Right kidney (tissue), 9 donors: ENCODE measurements at places on chromosomes 11 and 22.

GRCh38 chr22:47151064-47151463 lies 388.6 kb downstream of the TBC1D22A start:
- DNase-seq: no peak

GRCh38 chr11:1727096-1727690 lies 23.2 kb downstream of the IFITM10 start:
- no peak for DNase-seq

- no peak for DNase-seq
These were observed 156.5 kb upstream of the ZC3H12C start for GRCh38 chr11:109936661-109937180.

DNA sequence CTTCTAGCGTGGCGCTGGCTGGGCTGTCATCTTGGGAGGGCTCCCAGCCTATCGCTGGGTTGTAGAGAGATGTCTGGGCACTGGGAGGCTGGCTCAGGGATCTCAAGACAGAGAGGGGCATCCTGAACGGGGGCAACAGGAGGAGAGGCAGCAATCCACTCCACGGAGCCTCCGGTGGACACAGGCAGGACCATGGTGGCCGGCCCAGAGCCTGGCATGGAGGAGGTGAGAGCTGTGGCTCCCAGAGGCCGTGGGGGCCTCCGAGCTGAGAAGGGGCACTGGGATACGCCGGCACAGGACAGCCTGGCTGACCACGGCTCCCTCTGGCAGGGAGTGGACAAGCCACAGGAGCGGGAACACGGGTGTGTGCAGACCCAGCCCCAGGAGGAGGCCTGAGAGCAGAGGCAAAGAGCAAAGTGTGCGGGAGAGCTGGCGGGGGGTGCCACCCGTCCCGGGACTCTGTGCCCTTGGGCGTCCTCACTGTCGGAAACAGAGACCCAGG lies 9.1 kb downstream of the MRGPRF start:
- DNase-seq: no peak

DNA sequence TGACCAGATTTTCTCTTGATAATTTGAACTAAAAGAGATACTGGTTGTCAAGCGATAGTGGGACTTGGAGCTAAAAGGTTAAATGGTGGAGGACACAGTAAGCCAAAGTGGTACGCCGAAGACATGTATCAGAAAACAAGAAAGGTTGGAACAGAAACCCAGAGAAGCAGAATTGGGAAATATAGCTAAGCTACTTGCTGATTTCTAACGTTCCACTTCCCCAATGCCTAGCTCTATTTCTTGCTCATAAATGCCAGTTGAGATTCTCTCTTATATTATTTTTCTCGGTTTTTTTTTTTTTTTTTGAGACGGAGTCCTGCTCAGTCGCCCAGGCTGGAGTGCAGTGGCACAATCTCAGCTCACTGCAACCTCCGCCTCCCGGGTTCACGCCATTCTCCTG lies 12.7 kb downstream of the TMEM41B start:
- DNase-seq: no peak

DNA sequence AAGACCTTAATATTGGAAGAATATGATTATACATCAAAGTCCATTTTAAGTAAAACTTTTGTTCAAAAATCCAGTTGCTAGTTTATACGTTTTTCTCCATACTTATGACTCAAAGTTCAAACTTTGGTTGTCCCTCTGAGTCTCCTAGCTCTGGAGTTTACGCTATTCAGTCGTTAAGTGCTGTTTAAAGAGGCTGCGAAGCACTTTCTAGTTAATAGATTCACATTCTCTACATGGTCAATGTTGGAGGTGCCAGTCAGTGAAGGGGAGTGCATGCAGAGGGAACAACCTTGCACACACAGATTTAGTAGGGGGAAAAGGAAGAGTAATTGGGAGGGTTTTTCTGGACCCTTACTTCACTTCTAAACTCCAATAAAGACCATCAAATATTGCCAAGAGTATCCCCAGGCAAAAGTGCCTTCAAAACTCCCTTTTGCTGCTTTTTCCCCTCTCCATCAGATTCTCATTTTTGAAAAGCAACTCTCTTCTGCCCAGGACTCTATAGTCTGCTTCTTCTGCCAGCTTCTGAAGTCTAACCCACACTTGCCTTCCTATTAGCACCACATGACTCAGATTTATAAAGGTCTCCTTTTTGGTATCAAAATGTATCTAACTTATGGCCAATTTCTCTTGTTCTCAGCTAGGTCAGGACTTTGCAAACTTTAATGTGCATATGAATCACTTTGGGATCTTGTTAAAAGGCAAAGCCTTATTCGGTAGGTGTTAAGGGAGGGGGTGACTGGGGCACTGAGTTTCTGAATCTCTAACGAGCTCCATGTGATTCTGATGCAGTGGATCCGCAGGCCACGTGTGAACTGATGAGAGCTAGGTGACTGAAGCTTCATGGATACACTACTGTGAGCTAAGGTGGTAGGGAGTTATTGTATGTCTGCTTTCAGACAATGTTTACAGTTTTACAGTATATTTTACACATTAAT lies 96.2 kb upstream of the MTMR2 start:
- DNase-seq: no peak

DNA sequence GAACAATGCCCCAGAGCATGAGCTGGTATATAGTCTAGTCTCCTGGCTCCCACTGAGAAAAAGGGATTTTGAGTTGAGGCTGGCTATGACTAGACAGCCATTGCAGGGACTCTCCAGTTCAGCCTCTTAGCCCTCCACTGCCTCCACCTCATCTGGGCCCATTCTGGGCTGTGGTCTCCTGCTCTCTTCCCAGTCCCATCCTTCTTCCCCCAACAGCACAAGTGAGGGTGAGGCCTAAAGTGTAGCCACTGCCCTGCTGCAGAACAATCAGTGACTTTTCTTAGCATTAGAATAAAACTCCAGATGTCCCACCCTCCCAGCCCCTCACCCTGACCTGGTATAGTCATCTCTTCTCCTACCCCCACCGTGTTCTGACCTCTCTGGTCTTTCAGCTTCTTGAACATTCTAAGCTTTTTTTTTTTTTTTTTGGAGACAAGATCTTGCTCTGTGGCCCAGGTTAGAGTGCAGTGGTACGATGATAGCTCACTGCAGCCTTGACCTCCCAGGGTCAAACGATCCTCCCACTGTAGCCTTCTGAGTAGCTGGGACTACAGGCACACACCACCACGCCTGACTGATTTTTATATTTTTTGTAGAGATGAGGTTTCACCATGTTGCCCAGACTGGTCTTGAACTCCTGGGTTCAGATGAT lies 4.3 kb downstream of the MED15 start:
- no peak for DNase-seq

GRCh38 chr11:109851780-109852390 lies 241.3 kb upstream of the ZC3H12C start:
- no peak for DNase-seq

DNA sequence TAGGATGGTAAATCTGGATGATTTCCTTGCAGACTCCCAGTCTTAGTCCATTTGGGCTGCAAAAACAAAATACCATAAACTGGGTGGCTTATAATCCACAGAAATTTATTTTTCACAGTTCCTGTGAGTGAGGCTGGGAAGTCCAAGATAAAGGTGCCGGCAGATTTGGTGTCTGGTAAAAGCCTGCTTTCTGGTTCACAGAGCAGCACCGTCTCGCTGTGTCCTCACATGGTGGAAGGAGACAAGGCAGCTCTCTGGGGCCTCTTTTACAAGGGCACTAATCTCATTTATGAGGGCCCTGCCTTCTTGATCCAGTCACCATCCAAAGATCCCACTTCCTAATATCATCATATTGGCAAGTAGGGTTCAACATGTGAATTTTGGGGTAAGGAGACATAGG lies 8.9 kb downstream of the USP47 start:
- no peak for DNase-seq

DNA sequence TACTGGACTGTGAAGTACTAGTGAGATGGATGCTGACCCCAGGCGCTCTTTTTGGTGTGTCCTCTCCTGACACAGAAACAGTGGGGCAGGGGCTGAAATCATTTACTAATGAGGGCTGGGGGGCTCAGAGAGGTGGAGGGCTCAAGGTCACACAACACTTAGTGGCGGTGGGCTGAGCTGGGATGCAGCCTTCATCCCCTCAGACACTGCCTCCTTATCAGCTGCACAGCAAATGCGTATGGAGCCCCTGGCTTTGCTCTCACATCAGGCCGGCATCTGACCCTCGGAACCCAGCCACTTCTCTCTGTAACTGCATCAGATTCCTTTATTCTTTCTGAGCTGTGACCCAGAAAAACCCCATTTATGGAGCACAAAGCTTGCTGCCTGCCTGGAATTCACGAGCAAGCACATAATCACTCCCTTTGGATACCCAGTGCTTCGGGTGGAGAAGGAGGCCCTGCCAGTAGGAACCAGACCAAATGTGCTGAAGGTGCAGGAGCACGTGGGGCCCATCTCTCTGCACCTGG lies 736.6 kb downstream of the TBC1D22A start:
- DNase-seq: no peak

DNA sequence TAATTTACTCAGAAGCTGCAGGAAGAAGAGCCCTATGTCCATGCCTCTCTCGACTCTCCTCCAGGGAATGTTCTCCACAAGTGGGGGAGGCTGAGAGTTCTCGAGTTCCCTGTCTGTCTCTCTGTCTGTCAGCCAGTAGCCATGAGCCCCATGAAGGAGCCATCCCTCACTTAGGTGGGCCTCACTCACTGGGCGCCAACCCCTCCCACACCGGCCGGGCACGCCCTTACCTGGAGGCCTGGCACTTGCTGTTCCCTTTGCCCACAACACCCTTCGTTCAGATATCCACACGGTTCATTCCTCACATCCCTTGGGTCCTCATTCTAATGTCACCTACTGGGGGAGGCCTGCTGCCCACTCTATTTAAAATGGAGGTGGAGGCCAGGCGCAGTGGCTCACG lies 14.2 kb upstream of the IL10RA start:
- DNase-seq: peak; percentile 7

DNA sequence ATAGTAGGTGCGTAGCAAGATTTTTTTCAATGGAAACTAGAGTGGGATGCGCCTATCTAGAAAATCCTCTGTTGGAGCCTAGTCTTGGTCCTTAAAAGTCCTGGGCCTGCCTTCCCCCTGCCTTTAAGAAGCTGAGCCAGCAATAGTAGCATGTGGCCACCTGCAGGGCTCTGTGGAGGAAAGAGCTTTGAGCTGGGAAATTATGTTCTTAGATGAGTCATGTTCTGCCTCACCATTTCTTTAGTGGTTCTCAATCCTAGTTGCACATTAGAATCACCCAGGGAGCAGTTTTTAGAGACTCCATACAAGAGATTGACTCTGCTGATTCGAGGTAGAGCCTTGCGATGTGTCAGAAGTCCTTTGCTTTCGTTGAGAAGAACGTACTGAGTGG lies 133.5 kb downstream of the COMMD9 start:
- DNase-seq: no peak

GRCh38 chr11:2071748-2072385 lies 67.3 kb downstream of the IGF2 start:
- no peak for DNase-seq

DNA sequence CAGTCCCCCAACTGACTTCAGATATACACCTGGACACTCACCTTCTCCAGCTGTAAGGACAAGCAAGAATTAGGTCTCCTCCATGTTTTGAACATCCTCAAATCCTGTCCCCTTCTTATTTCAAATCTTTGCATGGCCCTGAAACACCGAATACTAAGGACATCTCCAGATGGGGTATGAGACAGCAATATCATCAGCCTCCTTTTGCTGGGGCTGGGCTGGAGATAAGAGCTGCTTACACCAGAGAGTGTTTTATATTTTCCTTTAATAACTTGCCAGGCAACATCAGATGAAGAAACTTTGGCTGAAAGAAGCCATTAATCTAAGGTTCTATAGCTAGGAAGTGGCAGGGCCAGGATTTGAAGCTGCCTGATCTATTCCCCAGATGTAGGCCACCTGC lies 21.6 kb downstream of the TUG1 start:
- no peak for DNase-seq

- DNase-seq: no peak
These were observed 202.5 kb downstream of the TRIM29 start for GRCh38 chr11:119935349-119935925.

DNA sequence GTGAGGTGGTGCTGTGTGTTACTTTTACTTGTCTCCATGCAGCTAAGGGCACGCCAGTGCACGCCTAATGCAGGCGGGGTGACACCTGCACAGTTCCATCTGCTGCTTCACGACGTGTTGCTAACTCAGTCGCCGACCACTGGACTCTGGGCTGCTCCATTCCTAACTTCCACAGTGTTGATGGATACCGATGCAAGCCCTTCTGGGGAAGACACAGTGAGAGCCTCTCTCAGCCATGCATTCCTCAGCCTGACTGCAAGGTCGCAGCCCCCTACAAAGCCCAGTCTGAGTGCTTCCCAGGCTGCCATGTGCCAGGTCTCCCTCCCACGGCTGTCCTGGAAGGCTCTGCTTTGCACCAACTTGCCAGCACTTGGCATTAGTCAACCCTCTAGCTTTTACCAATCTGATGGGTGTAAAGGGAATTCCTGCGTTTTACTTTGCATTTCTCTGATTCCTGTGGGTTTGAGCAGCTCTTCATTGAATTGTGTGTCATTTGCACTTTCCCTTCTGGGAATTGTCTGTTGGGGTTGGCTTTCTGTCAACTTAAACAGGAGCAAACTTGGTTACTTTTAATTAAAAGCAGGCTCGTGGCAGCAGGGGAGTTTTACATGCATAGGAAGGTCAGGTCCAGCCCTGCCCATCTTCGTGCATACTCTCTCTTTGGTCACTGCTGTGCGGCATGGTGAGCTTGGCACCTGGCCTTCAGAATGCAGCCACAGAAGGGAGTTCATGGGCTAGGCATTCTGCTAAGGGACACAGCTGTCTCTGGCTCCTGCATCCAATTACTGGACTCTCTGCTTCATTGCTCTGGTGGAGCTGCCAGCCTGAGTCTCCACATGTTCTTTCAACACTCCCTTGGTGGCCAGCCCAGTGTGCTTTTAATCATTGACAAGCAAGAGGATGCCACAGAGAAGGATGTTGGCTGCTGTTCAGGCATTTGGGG lies 34.6 kb upstream of the SHANK2 start:
- no peak for DNase-seq

- DNase-seq: no peak
These were observed 54.8 kb upstream of the PHF21B start for GRCh38 chr22:45064313-45065278.

- DNase-seq: peak; percentile 89
These were observed at the start of gene WT1 for GRCh38 chr11:32435511-32435941. Gene WT1, minus strand, starts transcription at chr11:32435539.

GRCh38 chr11:113674397-113674685 lies 31.8 kb downstream of the TMPRSS5 start:
- DNase-seq: no peak

DNA sequence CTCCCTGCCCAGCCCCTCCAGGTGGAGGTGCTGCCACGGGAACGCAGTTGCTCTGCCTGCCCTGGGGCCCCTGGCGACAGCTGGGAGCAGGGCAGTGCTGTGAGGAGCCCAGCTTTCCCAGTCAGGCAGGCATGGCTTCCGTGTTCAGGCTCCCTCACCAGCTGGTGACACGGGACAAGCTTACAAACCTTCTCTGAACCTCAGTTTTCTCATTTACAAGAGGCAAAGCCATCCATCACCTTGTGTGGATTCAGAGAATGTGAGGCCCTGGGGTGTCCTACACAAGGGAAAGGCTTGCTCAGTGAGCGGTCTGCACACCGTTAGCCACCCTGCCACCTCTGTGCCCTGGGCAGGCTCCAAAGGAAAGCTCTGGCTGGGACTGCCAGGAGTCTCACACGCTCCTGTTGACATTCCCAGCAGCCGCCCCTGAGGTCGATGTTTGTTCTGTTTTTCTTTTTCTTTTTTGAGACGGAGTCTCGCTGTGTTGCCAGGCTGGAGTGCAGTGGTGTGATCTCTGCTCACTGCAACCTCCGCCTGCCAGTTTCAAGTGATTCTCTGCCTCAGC lies 23.5 kb downstream of the SUN2 start:
- DNase-seq: no peak
